ENCODE measurements at places on chromosomes 1 and 21.

GRCh38 chr1:172680733-172681275, 21.9 kb downstream of the FASLG start:
- no peaks in the 10 kb centered on the region for H3K36me3 ChIP-seq
- no peaks in the 10 kb centered on the region for H3K4me1 ChIP-seq
- no peak overlapping the region for H3K27ac ChIP-seq
- no peaks in the 10 kb centered on the region for H3K27me3 ChIP-seq

- H3K36me3 ChIP-seq: no peaks in the 10 kb centered on the region
- H3K4me3 ChIP-seq: no peak overlapping the region
- no peaks in the 10 kb centered on the region for H3K4me1 ChIP-seq
- no peak for DNase-seq
- no peak overlapping the region for H3K27ac ChIP-seq
These were observed 93.0 kb downstream of the HLCS start for GRCh38 chr21:36873513-36873912.

DNA sequence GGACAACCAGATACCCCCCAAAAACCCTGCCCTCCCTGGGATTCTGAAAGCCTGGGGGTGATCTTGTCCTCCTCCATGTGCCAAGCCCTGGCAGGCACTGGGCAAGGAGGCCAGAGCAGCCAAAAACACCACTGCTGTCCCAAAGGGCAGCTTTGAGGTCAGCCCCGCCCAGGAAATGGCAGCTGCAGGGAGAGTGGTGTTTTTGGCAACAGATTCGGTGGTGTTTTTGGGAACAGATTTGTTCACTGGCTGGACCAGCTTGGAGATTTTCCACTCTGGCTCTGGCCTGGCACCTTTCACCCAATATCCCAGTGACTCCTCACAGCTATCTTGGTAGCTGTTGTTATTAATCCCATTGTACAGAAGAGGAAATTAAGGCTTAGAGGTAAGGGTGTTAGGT, 34.7 kb downstream of the LRP8 start:
- H3K27ac ChIP-seq: no peak overlapping the region
- H3K36me3 ChIP-seq: no peaks in the 10 kb centered on the region
- H3K4me3 ChIP-seq: no peak overlapping the region
- H3K4me1 ChIP-seq: peaks cover 12% of the 10 kb centered on the region

GRCh38 chr1:32920833-32921232, 19.6 kb upstream of the TMEM54 start:
- no peak overlapping the region for H3K4me3 ChIP-seq
- H3K4me1 ChIP-seq: peaks cover 13% of the 10 kb centered on the region
- no peaks in the 10 kb centered on the region for H3K36me3 ChIP-seq

GRCh38 chr21:45257673-45258341, 29.9 kb downstream of the POFUT2 start:
- H3K27ac ChIP-seq: no peak overlapping the region
- no peaks in the 10 kb centered on the region for H3K4me1 ChIP-seq
- peak; percentile 78 for DNase-seq
- peaks cover 8% of the 10 kb centered on the region for H3K27me3 ChIP-seq

GRCh38 chr1:53378932-53379661, 51.2 kb upstream of the LRP8 start:
- no peaks in the 10 kb centered on the region for H3K4me1 ChIP-seq
- no peak overlapping the region for H3K27ac ChIP-seq
- H3K27me3 ChIP-seq: no peaks in the 10 kb centered on the region
- no peak for DNase-seq

DNA sequence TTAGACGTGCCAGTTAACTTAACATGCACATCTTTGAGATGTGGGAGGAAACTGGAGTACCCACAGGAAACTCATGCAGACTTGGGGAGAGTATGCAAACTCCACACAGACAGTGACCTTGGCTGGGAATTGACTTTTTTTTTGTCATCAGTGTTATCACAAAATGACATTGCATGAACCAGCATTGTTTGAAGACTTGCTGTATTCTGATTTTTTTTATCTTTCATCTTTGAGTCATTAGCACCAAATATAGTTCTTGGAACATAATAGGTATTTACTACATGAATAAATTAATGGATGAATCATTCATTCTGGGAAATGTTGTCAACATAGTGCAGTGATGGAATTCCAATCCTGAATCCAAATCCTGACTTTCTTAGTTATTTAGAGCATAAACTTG, 77.0 kb downstream of the ATF6 start:
- H3K27ac ChIP-seq: no peak overlapping the region
- no peak for DNase-seq
- no peak overlapping the region for H3K4me3 ChIP-seq
- H3K27me3 ChIP-seq: no peaks in the 10 kb centered on the region
- H3K36me3 ChIP-seq: peaks cover 4% of the 10 kb centered on the region
- peaks cover 24% of the 10 kb centered on the region for H3K4me1 ChIP-seq
